Effector CD4-positive, alpha-beta T cell (primary cell): ENCODE measurements at places on chromosomes 11 and 22.
A peak's percentile ranks its signal among the peaks of the same experiment; 100 is the strongest.

GRCh38 chr22:38449776-38450175 lies 5.2 kb downstream of the KCNJ4 start:
- no peak for DNase-seq

GRCh38 chr11:38543311-38543710 lies 1945.3 kb upstream of the RAG2 start:
- no peak for DNase-seq

DNA sequence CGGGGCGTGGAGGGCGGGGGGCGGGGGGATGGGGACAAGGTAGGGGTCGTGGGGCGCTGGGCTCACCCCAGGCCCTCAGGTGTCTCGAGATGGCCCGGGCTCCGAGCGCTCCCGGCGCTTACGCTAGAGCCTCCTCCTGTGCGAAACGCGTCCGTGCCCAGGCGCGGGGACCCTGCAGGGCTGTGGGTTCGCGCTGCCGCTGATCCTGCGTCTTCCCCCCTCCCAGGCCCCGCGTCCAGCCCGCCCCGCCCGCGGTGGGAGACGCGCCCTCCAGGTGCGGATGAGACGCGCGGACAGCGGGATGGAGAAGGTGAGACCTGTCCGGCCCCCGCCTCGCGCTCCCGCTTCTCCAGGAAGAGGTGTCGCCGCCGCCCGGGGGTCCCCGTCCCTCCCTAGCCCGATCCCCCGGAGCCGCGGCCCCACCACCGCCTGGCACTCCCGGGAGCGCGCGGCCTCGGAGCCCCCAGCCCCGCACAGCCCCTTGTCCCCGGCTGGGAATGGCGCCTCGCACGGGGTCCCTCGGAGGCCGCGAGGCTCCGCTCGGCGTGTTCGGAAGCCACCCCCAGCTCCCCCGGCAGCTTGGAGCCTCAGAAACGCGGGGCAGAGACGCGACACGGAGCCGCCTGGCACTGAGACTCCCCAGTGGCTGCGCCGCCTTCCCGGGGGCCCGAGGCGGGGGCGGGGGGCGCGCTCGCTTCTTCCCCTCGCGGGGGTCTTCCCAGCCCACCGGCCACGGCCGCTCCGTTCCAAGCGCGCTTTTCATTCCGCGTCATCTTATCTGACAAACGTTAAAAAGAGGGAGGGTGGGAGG lies 27.6 kb upstream of the TOLLIP start:
- peak; percentile 40 for DNase-seq

DNA sequence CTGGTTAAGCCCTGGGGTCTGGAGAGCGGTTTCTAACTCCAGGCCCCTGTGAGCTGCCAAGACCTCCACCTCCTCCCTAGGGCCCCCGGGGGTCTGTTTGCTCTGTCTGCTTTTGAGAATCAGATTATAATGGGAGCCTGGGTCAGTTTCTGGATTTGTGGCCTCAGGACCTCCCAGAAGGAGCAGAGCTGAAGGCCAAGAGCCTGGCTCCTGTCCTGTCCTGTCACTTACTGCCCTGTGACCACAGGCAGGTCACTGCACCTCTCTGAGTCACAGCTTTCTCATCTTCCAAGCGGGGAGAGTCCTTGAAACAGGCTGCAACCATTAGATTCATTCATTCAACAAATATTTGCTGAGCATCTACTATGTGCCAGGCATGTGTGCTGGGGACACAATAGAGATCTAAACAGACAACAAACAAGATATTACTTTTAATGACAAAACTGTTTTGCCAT lies 87.3 kb upstream of the FGF3 start:
- no peak for DNase-seq

DNA sequence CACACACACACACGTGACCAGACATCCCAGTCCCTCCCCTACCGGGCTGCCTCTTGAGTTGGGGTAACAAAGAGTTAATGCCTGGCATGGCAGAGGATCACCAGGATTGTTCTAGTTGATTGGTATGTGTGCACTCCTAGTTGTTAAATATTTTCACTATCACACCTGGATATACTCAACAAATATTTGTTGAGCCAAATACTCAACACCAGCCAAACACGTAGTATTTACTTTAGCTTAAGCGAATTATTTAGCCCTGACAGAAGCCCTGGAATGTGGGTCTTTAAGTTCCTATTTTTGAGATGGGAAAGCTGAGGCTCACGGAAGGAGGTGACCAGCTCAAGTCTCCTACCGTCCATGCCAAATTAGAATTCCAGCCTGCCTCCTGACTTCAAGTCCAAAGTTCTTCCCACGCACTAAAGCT lies 10.5 kb downstream of the CD3E start:
- DNase-seq = no peak

- no peak for DNase-seq
These were observed 741.5 kb downstream of the BRD1 start for GRCh38 chr22:49086181-49086580.
